ENCODE measurements at places on chromosomes 3 and 15. TPM values are rescaled to one million over a fixed set of nuclear protein-coding genes. Genes with fewer than 3 reads are reported as not detected.

Gene AMOTL2
- 300 TPM for total RNA-seq

Gene ZFAND6
- 91.4 TPM for total RNA-seq

Gene RAB6B
- under 0.01 TPM for total RNA-seq

Gene CACNA2D3
- total RNA-seq = 13.8 TPM

Gene PRR20G
- not detected for total RNA-seq

Gene CHST2
- total RNA-seq = 146 TPM

Gene CHRD
- not detected for total RNA-seq

Gene IL17RE
- 50.6 TPM for total RNA-seq

Gene GOLGA8G
- not detected for total RNA-seq

Gene ULK4
- total RNA-seq = 11.4 TPM
